ENCODE measurements at places on chromosomes 12 and 14.

GRCh38 chr14:38171197-38171596 is 36.5 kb upstream of the SSTR1 start:
- DNase-seq = no peak

DNA sequence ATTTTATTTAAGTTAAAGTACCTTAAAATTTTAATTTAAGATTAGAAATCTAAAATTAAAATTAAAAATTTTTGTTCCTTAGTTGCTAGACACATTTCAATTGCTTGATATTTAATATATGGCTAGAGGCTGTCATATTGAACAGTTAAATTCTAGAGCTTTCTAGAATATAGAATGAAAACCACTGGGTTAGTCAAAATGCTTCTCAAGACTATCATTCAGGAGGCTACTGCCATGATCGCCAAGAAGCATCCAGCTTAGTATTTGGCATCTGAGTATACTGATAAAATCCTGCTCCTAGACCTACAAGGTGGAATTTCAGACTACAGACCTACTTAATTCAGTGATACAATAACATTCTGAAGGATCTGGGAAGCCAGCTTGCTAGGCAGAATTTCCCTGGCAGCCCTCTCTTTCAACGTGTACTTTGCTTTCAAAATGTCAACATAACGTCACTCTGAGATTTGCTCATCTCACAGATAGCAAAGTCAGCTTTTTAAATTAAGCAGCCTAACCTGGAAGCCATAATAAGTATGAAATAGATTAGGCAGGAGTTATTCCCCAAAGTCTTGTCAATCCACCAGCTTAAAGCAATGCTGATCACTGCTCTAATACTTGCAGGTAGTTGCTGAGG is 525.8 kb downstream of the FSCB start:
- no peak for DNase-seq

DNA sequence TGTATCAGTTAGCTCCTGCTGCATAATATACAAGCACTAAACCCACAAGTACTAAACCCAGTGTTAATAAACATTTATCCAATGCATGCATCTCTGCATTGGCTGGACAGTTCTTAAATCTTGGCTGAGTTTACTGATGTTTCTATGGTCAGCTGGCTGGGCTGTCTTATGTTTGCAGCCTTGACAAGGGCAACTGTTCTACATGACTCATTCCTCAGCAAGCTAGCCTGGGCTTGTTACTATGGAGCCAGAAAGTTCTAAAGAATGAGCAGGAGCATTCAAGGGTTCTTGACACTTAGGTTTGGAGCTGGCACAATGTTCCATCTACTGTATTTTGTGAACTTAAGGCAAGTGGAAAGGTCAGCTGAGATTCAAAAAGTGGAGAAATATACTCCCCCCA is 199.1 kb downstream of the GLT1D1 start:
- no peak for DNase-seq

- DNase-seq = peak; percentile 52
Measured at GRCh38 chr12:49388682-49389386, 21.6 kb downstream of the SPATS2 start.

DNA sequence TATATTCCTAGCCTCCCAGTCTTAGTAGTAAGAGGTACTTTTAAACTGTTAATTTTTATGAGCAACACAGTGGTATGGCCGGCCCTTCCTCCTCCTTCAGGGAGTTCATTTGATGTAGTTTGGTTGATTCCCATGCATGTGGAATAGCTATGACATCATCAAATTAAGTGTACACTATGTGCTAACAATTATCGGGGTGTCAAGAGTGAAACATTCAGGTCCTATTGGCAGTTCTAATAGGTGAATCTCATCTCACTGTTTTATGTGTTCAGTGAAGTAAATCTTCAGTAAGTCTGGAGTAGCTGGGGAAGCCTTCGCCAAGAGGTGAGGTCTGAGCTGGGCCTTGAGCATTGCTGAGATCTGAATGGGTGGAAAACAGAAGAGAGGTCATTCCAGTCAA is 656.5 kb downstream of the DIO2 start:
- DNase-seq = no peak

DNA sequence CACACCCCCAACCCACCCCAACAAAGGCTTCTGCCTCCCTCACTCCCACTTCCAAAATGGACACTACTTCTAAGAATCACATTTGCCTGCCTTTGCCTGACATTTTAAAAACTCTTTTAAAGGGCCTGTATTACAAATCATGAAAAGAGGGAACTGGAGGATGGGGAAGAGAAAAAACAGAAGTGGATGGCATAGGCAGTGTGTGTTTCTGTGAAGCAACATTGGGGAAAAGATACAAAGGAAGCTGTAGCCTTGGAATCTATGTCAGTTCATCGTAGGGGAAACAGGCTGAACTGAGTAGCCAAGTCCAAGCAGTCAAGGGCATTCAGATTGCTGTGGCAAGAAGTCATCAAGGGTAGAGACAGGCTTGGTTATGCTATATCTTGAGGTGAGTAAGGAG is 273.9 kb downstream of the BTG1 start:
- DNase-seq = no peak

GRCh38 chr12:1634590-1635191 is 5.7 kb downstream of the WNT5B start:
- DNase-seq = peak; percentile 62

- no peak for DNase-seq
Measured at GRCh38 chr12:52584156-52584682, 10.6 kb upstream of the KRT74 start.

GRCh38 chr12:83261998-83262397 is 575.3 kb downstream of the TMTC2 start:
- DNase-seq = no peak

- DNase-seq = no peak
Measured at GRCh38 chr12:92012691-92013090, 133.0 kb downstream of the BTG1 start.

DNA sequence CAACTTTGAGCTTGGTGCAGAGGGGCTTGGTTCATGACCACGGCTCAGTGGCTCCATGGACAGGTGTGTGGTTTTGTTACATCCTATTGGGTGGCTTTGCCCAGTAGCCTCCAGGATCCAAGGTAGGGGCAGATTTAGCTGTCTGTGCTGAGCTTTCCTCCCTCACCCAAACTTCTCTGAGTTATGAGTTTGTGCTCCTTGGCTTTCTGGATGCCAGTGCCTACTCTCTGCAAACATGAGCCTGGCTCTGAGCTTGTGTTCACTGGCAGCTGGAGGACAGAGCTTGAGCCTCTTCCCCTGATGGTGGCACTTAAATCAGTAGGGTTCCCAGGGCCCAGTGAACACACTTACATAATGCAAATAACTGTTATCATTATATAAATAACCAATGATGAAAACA is 45.3 kb upstream of the HECTD1 start:
- no peak for DNase-seq

GRCh38 chr12:108939594-108939993 is 59.7 kb downstream of the DAO start:
- no peak for DNase-seq

- DNase-seq = peak; percentile 18
Measured at GRCh38 chr14:77212943-77213678, 31.5 kb downstream of the TMEM63C start.

DNA sequence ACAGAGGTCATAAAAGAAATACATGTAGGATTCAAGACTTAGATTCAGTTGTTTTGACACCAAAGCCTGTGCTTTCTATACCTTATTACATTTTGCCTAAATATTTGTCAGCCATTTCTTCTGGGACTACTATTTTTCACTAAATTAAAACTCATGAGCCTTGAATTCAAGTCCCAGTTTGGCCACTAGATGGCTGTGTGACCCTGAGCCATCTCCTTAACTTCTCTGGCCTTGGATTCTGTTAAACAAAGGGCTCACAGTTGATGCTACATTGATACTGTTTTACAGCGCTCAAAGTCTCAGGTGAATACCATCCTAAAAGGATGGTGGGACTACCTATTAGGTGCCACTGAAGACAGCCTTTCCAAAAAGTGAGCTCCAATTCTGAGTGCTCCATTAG is 39.6 kb upstream of the CCDC198 start:
- no peak for DNase-seq

DNA sequence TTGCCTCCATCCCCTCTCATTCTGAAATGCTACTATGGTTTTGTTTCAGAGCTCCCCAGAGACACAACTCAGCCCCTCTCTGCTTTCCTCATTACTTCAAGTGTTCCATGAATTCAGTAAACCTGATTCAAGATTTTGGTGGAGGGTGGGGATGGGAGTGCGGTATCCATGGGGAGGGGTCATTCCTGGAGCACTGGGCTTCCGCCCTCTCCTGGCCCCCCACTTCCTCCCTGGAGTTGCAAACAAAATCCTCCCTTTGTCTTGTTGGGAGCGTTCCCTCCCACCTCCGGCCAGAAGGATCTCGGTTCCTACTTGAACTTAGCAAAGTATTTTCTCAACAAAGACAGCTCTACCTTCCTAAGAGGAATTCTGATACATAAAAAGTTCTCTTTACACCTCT is 71.8 kb upstream of the LTA4H start:
- DNase-seq = no peak

DNA sequence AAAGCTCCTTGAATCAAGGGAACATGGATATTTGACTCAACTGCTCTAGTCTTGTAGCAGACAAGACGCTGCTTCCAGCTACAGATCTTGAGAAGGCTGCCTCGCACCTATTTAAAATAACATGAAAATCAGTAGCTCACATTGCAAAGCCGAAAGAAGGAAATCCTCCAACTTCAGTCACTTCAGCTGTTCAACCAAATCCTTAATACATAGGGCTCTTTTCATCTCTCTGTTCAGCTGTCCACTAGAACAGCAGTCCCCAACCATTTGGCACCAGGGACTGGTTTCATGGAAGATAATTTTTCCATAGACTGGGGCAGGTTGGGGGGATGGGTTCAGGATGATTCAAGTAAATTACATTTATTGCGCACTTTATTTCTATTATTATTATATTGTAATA is 1116.0 kb upstream of the TMEM132C start:
- DNase-seq = no peak

DNA sequence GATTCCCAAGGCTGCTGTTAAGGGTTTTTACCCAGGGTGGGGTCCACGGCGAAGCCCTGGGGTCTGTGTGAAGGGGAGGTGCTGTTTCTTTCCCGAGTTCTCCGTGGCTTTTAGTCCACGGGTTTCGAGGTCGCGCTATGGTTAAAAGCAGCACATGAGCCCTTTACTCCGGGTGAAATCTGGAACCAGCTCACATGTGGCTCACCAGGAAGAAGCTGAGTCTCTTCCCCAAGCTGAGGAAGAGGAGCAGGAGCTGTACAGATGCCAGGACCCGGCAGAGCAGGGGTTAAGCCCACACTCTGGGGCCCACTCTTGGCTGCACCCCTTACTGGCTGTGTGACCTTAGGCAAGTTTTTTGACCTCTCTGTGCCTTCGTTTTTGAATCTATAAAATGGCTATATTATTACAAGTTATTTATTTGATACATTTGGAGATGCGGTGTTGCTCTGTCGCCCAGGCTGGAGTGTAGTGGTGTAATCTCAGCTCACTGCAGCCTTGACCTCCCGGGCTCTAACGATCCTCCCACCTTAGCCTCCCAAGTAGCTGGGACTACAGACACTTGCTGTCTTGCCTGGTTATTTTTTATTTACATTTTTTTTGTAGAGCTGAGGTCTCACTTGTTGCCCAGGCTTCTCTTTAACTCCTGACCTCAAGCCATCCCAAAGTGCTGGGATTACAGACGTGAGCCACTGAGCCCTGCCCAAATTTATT is 266.3 kb downstream of the AACS start:
- no peak for DNase-seq

GRCh38 chr12:94998326-94998725 is 5.2 kb downstream of the NDUFA12 start:
- no peak for DNase-seq

DNA sequence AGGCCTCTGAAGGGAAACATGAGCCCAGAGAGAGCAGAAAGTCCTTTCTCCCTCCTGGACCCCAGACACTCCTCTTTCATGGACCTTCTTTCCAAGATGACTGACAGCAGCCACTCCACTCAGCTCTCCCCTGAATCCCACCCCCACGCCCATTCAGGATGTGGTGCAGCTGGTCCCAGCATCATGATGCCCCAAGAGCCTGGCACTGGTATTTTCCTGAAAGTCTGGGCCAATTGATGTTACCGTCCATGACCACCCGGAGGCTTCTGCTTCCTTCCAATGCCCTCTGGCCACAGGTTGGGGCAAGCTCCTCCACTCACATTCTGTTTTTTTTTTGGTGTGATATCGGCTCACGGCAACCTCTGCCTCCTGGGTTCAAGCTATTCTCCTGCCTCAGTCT is 112.6 kb downstream of the CALM1 start:
- DNase-seq = no peak

DNA sequence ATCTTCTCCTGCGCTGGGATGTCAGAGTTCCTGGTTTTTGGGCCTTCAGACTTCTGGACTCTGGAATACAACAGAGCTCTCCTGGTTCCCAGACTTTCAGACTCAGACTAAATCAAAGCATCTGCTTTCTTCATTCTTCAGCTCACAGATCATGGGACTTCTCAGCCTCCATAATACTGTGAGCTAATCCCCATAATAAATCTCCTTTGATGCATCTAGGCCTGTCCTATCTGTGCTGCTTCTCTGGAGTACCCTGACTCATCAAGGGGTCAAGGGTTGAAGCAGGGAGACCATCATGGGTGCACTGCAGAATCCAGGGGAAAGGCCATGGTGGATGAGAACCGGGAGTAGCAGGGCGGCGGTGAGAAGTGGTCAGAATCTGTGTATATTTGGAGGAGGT is 1094.1 kb upstream of the TMEM132C start:
- no peak for DNase-seq

- DNase-seq = no peak
Measured at GRCh38 chr12:126390969-126391566, 1325.8 kb downstream of the AACS start.

DNA sequence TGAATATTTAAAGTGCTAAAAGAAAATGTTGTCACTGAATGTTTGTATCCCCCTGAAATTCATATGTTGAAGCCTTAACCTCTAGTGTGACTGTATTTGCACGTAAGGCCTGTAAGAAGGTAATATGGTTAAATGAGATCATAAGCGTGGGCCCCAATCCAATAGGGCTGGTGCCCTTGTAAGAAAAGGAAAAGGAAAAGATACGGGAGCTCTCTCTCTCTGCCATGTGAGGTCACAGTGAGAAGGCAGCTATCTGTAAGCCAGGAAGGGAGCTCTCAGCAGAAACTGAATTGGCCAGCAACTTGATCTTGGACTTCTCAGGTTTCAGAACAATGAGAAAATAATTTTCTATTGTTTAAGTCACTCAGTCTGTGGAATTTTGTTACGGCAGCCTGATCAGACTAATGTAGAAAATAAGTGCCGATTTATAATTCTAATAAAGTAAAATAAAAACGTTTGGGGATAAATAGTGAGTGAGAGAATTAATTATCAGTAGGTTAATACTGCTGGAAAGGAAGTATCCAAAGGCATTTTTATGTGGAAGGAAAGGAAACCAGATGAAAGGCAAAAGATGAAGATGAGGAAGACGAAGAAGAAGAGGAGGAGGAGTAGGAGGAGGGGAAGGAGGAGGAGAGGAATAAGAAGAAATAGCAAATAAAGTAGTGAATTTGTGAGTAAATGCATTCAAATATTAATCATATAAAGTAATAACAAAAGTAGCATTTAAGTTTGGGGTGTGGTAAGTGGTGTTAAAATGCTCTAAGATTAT is 188.5 kb upstream of the KRR1 start:
- DNase-seq = no peak

- peak; percentile 36 for DNase-seq
Measured at GRCh38 chr12:57772429-57773322, at the start of gene EEF1AKMT3. TSS of gene EEF1AKMT3 (plus strand) at chr12:57772614. CDS start at chr12:57772725, 111 bp downstream.

GRCh38 chr12:105256011-105256410 is 20.0 kb upstream of the APPL2 start:
- no peak for DNase-seq

- DNase-seq = no peak
Measured at GRCh38 chr12:66060163-66060907, 70.2 kb downstream of the LLPH start.

All from stimulated activated CD4-positive, alpha-beta T cell treated with anti-CD3 and anti-CD28 coated beads, Interleukin-12 subunit alpha, Interleukin-12 subunit beta, amount 100 ng/mL, for 4 hours (primary cell).